ENCODE measurements at places on chromosomes 2 and 18.
A peak's percentile ranks its signal among the peaks of the same experiment; 100 is the strongest.

DNA sequence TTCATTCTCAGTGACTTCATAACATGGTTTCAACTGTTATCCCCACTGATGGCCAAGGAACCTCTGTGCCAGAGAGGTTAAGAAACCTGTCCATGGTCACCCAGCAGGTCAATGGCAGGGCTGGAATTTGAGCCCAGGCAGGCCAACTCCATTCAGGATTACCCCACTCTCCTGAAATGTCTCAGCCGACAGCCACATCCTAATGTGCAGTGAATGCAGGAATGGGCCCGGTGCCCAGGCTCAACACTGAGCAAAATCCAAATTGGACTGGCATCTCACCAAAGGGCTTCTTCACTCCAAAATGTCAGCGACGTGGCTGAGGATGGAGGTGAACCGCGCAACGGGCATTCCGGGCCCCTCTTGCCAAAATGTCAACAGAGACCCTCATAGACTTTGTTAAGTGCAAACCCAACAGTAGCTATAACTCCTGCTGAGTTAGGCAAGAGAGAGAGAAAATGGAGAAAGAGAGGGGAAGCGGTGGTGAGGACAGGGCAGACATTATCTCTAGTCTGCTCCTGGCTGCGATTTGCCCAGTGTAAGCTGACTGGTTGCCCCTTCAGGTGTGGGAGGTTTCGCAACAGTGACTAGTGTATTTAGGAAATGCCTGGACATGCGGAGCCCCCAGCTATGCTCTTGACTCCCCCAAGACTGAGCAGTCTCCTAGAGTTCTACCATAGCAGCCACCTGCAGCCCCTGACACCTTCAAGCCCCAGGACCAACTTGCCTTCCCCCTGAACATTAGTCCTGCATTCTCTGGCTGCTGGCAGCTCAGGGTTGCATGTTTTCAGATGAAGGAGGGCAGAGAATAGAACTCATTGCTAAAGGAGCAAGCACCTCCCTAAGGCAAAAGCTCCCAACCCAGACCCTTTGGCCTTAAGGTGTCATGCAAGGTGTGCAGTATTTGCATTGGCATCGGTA, 167.7 kb downstream of the ANAPC1 start:
- no peak for DNase-seq

DNA sequence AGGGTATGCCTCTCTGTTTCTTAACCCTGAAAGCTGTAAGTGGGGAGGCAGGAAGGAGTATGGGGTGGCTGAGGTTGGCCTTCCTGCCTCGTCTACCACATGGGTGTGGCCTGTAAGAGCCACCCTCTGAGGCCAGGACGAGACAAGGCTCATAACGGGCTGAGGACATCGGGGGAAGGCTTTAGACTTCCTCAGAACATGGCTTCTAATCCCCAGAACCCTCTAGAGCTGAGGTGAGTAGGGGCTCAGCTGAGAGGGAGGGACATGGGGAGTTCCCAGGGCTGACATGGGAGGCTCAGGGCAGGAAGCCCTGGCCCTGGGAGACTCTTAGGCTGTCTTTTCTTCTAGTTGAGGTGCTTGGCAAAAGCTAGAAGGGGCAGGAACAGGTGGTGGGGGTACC, 36.7 kb downstream of the EMX1 start:
- DNase-seq: no peak

DNA sequence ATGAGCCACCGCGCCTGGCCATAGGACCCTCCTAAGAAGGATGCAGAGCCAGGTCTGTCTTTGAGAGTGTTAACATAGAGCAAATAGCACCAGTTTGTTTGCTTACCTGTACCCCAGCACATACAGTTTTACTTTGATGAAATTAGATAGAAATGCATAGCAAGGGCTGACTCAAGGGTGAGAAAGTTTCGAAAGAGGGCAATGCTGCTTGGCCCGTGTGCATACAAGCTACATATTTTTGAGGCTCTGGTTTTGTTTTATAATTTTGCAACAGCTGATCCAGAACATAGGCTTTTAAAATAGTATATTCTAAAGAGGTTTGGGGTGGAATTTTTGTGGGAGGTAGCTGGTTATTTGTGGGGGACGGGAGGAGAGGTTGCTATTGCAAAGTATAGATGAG, 151.7 kb downstream of the MCFD2 start:
- no peak for DNase-seq

DNA sequence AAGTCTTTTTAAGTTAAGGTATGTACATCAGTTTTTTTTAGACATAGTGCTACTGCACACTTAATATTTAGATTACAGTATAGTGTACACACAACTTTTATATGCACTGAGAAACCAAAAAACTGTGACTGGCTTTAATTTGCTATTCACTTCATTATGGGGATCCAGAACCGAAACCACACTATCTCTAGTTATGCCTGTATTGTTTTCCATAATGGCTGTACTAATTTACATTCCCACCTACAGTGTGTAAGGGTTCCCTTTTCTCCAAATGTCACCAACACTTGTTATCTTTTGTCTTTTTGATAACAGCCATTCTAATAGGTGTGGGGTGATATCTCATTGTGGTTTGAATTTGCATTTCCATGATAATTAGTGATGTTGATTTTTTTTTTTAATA, 213.4 kb upstream of the CCDC150 start:
- DNase-seq: no peak

DNA sequence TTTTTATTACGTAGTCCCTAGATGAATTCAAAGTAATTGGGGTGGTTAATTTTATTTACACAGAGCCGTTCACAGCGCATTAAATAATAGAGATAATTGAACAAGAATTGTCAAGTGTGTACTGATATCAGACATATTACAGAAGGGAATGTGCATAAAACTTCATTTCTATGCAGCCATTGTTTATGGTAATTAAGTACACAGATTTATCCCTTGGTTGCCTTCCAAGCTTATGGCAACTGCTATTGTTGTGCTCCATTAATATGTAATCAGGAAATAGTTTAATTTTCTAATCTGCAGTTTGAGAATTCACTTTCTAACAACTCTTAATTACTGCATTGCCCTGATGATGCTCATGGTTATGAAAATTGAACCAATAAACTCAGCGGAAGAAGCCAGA, 47.3 kb upstream of the OTX1 start:
- no peak for DNase-seq

- no peak for DNase-seq
Measured at GRCh38 chr2:27844821-27845255, 45.3 kb downstream of the RBKS start.

GRCh38 chr2:29567906-29568520, 353.4 kb downstream of the ALK start:
- DNase-seq: no peak

DNA sequence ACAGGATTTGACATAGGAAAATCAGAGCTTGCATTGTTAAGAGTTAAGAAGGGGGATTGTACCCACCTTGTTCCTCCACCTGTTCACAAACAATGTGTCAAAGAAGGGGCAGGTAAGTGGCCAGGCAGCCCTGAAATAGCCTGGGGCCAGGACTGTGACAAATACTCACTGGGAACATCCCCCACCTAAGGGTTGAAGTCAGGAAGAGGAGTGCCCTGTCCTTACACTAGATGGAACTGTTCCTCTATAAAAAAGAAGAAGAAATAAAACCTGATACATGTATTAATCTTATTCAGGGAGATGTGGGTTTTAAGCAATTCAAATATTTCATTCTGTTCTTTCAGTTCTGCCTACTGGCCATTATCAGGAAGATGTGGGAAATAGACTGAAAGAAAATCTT, 41.9 kb downstream of the TACR1 start:
- no peak for DNase-seq

- no peak for DNase-seq
Measured at GRCh38 chr2:65443509-65444186, 11.2 kb upstream of the SPRED2 start.

DNA sequence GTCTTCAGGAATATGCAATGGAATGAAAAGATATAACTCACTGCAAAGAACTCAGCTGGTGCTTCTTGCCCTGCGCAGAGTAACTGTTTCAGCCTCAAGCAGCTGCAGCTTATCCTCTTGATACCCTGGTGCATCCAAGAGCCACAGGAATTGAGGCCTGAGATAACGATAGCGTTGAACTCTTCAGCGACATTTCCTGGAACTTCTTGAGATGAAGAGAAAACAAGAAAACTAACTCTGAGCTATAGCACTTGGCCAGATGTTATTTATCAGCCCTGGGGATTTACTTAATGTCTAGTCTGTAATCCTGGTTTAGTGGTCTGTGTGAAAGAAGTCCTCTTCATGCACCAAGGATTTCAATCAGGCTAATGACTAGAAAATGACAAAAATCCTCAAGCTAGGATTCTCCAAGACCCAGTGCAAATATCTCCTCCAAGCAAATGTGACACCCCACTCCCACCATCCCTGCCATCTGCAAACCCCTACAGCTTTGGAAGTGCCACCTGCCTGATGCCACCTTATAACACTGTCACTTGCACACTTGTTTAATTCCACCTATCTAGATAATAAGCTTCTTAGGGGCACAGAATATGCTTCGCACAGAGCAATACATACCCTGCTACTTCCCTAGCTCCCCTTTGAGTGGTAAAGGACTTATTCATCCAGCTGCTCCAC, 40.6 kb downstream of the EHD3 start:
- DNase-seq: no peak

GRCh38 chr2:134367213-134367612, 113.3 kb downstream of the MGAT5 start:
- DNase-seq: no peak

- no peak for DNase-seq
Measured at GRCh38 chr2:69138247-69138772, 125.3 kb downstream of the ANTXR1 start.

GRCh38 chr18:55309249-55309648, 278.7 kb downstream of the TCF4 start:
- DNase-seq: no peak

- DNase-seq: no peak
Measured at GRCh38 chr2:62143696-62144095, 52.2 kb upstream of the B3GNT2 start.

GRCh38 chr18:8373486-8373885, 235.8 kb upstream of the RAB12 start:
- DNase-seq: no peak

- DNase-seq: peak; percentile 41
Measured at GRCh38 chr2:3959372-3959771, 256.0 kb downstream of the DCDC2C start.

- DNase-seq: peak; percentile 100
Measured at GRCh38 chr2:111705711-111706336, 178.2 kb downstream of the ANAPC1 start.

GRCh38 chr2:95062242-95063085, 37.0 kb downstream of the MAL start:
- DNase-seq: no peak

GRCh38 chr2:16189836-16190160, 249.4 kb downstream of the MYCN start:
- no peak for DNase-seq
